ENCODE measurements at places on chromosomes 13 and 19.

- no peak for DNase-seq
Observed at GRCh38 chr19:7544626-7545025, 9.1 kb downstream of the PNPLA6 start.

- DNase-seq = no peak
Observed at GRCh38 chr13:36294096-36294495, 3.5 kb downstream of the CCDC169 start.

GRCh38 chr19:37928527-37929286 lies 21.7 kb downstream of the SIPA1L3 start:
- DNase-seq = no peak

GRCh38 chr19:49328741-49329140 lies 3.8 kb upstream of the SLC6A16 start:
- no peak for DNase-seq

DNA sequence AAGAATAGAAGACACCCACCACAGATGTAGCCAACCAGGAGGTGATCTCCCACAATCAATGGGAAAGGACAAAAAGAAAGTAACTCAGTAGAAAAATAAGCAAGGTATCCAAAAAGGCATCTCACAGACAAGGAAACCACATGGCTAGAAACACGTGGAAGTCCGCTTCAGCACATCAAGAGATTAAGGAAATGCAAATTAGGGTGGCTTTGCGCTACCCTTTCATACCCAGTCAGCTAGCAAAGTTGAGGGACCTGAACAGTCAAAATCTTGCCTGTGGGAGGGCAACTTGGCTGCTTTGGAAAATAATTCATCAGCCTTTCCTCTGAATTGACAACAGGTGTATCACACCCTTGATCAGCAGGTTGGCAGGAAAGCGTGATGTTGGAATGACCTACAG lies 11.6 kb upstream of the UQCR11 start:
- no peak for DNase-seq
